ENCODE measurements at places on chromosomes 6 and 20.

DNA sequence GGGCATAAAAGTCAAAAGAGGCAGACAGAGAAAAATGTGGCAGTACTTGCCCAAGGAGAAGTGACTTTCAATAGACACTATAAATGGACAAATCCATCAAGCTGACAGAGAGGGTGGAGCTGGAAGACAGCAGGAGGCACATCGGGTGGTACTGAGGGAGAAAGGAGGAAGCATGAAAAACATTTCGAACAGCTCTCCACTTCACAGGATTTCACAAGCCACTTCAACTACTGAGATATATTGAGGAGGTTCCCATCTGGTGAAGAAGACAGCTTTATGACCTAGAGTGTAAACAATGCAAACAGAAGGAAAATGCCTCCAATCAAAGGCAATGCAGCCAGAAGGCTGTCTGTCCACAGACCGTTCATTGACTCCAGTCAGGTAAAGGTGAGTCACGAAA, 259.4 kb upstream of the ECI2 start:
- DNase-seq: no peak

DNA sequence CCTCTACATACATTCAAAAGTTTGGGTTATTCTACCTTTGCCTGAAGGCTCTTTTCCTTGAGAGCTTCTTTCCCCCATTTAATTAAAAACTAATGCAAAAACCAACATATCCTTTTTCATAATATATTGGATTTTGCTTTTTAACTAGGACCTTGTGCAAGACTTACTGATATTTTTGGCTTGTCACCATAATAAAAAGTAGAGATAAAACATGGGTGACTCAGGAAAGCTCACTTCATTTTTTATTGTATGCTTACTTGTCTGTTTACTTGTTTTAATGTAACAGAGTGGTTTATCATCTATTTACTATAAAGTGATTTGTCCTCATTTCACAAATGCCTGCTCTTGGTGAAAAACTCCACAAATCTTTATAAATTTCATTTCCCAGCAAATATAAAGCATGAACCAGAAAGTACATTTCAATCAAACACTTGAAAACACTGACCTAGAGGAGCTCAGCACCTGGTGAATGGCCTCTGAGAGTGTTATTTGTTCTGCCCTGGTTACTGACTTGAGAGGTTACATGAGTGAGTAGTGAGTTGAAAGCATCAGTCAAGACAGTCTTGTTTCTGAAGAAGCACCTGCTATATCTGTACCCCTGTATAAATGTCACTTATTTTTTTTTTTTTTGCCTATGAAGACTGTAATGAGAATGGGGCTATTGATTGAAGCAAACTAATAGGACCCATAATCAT, 20.8 kb downstream of the ADGRG6 start:
- DNase-seq: no peak

GRCh38 chr6:112640891-112641290, 293.8 kb downstream of the RFPL4B start:
- peak; percentile 94 for DNase-seq

DNA sequence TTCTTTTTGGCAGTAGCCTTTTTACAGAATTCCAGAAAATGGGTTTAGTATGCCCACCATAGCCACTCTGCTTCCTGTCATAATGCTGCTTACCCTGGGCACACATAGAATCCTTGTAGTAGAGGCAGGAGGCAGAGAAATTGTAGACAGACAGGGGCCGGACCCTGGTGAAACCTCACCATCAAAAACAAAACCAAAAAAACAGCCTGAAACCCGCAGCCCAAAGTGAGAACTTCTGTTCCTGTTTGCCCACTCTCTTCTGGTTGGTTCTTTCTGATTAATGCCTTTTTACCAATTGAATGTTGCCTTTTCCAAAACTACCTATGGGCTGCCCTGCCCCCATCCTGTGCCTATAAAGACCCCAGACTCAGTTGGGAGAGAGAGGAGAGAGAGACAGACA, 188.2 kb downstream of the CDKAL1 start:
- DNase-seq: no peak

DNA sequence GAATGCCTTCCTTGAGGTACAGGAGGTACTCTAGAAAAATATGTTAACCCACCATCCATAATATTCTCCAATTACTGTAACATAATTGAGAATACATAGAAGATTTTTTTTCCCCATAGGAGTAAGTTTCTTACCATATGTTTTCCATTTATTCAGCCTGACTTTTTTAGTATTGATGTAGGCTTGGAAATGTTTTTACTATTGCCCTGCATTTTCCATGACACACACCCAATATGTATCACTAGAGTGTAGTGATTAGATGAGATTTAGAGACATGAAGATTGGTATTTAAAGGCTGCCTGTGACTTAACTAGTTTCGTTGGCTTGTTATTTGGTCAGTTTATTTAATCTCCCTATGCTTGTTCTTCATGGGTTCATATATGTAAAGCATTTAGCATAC, 39.5 kb downstream of the KCNQ5 start:
- DNase-seq: peak; percentile 29

- peak; percentile 39 for DNase-seq
These were observed 169.4 kb downstream of the TAF4 start for GRCh38 chr20:61896058-61896961.

- peak; percentile 92 for DNase-seq
These were observed 31.1 kb downstream of the CNKSR3 start for GRCh38 chr6:154479351-154479769.

- no peak for DNase-seq
These were observed 13.8 kb downstream of the UCKL1 start for GRCh38 chr20:63942250-63942951.

DNA sequence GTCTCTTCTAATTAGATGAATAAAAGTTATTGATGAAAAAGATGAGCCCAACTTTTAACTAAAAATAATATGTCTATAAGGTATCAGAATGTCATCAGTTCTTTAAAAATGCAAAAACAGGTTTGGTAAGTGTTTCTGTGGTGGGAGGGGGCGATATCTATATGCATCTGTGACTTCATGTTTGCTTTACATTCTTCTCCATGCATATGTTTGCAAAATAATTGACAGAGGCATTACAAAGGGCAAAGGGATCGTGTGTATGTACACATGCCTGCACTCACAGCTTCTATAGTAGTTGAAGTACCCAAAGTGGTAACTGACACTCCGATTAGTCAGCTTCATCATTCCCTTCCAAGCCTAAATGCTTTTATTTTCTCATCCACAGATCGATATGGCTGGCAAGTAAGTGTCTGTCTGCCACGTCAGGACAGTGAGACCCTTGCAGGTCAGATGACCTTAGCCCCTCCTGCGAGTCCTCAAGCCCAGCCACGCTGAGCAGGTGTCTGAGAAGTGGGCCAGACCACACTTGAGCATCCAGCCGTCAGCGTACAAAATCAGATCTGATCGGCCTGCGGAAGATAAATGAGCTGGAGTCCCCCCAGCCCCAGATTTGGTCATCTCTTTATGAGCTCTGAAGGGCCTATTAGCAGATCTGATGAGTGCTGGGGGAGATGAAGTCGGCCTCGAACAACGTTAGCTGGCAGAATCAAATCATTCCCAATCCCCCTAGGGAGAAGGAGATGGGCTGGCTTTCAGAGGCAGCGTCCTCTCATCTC, 369.1 kb downstream of the MAFB start:
- DNase-seq: no peak

GRCh38 chr6:103124471-103124870, 1731.0 kb downstream of the GRIK2 start:
- DNase-seq: no peak

DNA sequence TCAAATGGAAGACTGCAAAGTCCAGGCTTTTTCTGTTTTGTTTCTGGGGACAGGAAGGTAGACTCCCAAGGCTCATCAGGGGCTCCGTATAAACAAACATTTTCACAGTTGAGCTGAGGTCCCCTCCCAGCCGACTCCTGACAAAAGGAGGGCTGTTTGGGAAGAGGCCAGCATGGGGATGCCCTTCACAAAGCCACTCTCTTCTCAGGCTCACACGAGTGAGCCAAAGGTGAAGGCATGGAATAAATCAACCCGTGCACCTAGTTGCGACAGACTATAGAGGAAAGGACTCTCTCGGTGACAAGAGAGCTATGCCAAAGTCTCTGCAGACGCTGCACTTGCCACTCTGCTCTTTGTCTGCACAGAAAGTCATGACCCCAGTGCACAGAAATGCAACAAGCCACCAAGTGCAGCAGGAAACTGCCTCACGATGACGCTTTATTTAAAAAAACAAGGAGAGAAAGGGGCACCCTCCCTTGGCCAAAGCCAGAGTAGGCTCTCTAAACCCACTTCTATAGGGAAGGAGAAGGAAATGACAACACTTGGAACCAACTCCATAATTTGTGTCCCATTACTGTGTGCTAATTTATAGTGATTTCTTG, 21.0 kb downstream of the JAG1 start:
- no peak for DNase-seq

DNA sequence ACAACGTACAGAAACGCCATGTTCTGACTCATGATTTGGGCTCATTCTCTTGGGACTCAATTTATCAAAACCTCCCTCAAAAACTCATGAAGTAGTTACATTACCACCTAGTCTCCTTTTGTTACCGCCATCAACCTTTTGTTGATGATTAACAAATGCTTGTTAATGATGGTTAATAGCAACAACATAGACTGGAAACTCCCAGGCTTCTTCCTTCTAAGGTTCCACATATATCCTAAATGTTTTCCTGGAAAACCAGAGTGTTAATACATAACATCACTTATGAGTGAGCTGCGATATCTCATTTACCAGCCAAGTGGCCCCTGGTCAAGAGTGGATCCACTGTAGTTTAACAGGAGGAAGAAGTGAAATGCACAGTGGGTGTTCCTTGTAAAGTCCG, 176.3 kb downstream of the ERMARD start:
- no peak for DNase-seq

DNA sequence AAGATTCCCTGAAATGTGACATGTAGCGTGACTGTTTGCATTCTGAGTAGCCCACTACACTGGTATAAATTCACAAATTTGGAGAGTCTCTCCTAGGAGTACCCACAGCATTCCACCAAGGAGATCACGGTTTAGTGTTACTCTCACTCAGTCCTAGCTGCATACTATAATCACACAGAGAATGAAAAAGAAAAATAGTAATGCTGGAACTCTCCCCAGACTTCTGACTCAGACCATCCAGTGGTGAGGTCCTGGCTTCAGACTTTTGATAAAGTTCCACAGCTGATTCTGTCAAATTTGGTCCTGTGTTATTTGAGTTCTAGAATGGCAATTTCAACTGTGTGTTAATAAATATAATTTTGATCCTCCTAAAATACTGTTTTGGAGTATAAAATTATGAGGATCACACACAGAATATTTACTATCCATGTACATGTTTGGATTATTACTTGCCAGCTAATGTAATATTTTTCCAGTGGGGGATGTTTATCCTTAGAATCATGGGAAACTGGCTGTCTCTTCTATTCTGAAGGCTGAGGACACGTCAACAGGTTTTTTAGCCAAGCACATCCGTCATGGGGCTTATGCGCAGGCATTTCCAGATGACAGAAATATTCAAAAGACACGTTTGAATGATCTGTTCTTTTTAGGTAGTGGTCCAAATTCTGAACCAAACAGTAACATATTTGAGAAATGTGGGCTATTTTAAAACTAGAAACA, 5.1 kb upstream of the KIAA0408 start:
- peak; percentile 89 for DNase-seq

DNA sequence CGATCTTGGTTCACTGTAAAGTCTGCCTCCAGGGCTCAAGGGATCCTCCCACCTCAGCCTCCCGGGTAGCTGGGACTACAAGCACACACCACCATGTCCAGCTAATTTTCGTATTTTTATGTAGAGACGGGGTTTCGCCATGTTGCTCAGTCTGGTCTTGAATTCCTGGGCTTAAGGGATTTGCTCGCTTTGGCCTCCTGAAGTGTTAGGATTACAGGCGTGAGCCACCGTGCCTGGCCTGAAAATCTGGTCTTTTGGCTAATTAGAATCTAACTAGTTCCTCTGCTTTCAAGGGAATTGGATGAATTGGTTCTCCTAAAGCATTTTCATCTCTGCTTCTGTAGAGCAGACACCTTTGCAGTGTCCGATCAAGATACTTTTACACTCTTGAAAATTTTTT, 51.3 kb downstream of the NCOA3 start:
- no peak for DNase-seq

DNA sequence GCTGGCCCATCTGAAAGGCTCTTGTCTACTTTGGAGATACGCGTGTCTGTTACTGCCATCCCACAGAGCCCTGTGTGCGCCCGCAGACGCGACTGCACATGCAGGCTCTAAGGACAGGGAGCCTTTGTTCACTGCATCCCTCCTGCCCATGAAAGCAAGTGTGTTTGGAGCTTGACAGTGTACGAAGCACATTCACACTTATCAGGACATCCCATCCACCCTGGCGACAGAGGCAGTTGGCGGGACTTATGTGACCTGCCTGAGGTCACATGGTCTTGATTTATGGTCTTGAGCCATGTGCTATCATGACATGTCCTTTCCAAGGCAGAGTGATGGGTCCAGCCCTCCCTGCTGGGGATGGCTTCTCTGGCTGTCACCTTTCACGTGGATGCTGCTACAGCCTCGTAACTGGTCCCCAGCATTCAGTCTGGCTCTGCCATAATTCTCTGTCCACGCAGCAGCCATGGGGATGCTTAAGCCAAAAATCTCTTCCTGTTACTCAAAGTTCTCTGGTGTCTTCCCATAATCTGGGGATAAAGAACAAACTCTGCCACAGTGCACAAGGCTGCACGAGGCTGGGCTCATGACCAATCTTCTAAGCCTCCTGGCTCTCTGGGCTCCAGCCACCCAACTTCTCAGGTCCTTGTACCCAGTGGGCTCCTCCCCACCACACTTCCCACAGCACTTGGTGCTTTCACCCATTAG, 36.3 kb upstream of the FAM83D start:
- DNase-seq: no peak

- DNase-seq: no peak
These were observed 60.2 kb downstream of the MRAP2 start for GRCh38 chr6:84093441-84094435.

GRCh38 chr6:168968228-168968627, 285.4 kb downstream of the THBS2 start:
- DNase-seq: peak; percentile 93

DNA sequence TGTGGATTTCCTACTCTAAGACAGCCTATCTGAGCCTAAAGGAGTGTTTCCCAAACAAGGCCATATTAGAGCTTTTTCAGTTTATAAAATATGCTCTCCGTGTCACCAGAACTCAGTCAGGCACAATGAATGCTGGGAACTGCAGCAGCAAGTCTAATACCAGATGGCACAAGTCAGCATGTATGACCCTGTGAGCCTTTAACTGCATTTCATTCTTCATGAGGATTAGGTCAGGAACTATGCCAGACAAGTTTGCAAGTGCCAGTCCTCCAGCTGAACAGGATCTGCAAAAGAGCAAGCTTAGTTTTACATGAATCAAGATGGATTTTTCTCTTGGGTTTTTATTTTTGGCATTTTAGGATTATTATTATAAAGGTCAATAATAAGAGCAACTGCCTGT, 66.7 kb upstream of the SAMD5 start:
- no peak for DNase-seq

DNA sequence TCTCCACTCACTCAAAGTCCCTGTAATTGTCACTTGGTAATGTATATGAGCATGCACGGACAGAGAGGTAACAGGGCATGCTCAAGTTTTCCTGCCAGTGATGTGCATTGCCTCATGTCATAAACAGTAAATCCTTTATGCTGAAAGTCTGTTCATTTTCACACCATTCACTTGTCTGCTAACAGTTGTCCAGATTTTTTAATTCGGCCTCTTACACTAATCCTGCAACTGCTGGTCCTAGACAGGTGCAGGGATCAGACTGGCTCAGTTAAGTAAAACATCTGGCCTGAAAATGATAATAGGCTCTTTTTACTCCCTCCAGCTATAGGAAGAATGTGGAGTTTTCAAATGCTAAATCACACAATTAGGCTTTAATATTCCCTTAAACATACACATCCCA, 185.4 kb upstream of the VGLL2 start:
- DNase-seq: no peak

Measured in fibroblast of upper back skin (primary cell).